ENCODE measurements at places on chromosomes 2 and 18.

GRCh38 chr18:69161383-69162028 lies 239.2 kb upstream of the DOK6 start:
- DNase-seq: peak; percentile 71

DNA sequence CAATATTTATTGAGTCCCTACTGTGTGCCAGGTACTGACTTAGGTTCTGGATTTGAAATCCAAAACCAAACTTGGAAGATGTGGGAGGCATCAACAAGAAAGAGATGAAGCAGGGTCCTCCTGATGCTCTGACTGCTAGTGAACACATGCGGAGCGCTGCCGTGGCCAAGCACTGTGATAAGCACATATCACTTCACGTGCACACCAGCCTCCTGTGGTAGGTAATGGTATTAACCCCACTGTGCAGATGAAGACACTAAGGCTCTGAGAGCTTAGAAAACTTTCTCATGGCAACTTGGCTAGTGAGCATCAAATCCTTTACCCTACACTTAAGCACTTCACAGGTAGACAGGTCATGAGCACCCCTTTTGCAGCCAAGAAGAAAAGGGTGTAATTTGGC lies 216.1 kb downstream of the HAUS1 start:
- DNase-seq: no peak

DNA sequence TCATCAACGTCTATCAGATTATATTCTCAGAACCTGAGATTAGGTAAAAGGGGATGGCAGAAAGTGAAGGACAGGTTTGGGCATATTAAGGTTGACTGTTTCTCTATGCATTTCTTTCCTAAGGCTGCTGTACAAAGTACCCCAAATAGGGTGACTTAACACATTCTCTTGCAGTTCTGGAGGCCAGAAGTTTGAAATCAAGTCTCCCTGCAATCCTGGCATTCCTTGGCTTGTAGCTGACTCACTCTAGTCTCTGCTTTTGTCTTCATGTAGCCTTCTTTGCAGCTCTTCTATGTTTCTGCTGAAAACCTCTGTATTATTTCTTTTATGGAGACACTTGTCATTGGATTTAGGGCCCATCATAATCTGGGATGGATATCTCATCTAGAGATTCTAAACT lies 364.3 kb downstream of the PLCL1 start:
- DNase-seq: no peak

DNA sequence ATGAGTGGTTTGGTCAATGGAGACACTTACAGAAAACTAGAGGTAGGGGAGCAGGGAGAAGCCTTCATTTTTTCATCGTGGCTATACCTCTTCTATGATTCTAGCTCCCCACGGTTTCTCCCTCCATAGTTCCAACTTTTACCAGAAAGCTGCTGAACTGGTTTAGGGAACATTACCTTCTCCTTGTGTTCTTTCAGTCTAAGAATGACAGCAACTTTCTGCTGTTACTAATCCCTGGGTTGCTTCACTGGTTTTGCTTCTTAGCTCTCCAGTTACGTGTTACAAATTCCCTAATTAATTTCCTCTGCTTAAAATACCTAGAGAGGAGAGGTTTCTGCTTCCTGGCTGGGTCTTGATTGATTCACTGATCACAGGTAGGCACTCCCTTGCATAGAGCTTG lies 499.9 kb downstream of the SLC4A3 start:
- DNase-seq: no peak

DNA sequence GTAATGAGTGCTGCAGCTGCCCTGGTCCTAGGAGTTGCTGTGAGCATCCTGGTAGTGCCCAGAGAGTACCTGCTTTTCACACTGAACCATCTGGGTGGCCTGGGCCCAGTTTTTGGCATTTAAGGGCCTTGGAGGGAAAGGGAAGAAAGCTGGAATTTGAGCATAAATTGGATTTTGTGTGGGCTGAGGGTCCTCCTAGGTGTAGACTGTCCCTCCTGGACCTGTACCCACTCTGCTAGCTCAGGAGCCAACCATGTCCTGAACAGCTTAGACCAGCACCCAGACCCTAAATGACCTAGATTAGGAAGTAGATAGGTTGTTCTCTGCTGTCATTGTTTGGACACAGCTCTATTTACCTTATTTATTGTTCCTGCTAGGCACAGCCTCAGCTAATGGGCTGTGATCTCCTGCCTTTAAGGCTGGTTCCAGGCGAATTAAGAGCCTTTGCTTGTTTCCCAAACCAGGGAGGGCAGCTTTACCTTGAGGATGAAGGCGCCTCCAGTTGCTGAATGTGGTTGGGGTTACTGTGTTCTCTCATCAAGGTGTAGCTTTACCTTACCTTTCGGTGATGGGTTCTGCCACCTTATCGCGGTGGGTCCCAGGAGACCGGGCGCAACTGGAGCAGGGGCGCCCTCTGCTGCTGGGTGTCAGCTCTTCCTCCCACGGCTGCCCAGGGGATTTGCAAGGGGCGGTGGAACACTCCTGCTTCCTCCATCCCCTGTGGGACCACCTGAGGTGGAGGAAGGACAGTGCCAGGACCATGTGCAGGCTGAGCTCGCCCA lies 34.4 kb downstream of the ITGA6 start:
- DNase-seq: peak; percentile 50

- DNase-seq: no peak
Measured at GRCh38 chr18:79899609-79900445, 51.6 kb downstream of the SLC66A2 start.

DNA sequence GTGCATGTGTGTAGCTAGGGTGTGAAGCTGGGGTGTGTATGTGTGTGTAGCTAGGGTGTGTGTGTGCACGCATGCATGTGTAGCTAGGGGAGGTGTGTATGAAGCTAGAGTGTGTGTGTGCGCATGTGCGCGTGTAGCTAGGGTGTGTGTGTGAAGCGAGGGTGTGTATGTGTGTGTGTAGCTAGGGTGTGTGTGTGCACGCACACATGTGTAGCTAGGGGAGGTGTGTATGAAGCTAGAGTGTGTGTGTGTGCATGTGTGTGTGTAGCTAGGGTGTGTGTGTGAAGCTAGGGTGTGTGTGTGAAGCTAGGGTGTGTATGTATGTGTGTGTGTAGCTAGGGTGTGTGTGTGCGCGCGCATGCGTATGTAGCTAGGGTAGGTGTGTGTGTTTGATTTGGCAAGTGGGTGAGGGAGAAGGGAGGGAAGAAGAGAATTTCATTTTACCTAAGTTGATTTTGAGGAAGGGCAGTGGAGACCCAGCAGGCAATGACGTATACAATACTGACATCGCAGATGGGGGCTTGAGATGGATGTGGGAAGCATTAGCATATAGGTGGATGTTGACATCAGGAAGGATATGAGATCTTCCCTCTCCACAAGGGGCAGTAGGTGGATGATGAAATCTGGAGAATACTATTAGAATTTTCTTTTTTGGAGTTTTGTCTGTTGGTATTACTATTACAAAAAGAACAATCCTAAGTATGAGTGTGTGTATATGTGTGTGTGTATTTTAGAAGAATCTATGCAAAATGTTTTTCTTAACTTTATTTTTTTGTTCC lies 70.7 kb downstream of the PRELID3A start:
- no peak for DNase-seq

DNA sequence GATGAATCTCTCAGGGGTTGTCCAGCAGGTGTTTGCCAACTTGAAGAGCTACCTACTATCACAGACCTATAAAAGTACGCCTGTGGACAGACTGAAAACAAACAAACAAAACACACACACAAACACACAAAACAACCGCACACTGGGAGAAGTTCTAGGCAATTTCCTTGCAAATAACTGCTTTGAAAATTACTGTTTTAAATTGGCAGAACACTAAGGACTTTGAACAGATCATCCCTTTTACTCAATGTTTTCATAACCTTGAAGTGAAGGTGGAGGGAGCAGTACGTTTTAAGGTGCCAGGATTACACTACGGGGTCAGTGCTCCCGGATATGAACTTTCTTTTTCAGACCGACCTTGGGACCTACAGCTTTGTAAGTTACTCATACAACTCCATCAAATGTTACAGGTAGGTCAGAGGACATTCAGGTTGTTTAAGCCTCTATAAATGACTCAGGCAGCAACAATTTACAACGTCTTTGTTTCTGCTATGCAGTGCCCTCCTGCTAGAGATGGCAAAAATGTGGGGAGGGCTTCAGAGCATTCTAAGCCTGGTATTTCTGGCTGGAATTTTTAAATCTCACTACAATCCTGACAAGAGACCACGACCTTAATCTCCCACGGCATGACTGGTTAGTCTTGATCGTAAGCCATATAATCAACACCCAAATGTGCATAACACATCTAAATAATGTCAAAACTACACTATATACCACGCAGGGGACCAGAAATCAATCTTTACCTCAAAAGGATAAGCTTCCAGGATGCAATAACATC lies 1.4 kb upstream of the SLC20A1 start:
- no peak for DNase-seq

GRCh38 chr2:203880557-203881125 lies 13.1 kb downstream of the CTLA4 start:
- DNase-seq: no peak

DNA sequence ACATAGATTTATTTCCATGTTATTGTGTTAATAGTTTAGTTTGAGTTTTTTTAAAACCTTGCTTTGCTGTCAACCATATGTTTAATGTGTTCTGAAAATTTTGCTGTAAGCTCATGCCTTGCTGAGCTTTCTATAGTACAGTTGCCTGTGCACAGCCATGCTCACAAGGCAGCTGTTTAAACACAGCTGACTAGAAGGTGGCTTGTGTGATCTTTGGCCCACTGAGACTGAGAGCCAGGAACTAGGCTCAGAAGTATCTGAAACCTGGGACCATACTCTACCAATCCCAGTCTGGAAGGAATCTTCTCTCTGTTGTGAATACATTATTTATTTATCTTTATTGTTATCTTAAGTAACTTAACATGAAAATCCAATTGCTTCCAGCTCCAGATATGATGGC lies 350.5 kb downstream of the KIAA1328 start:
- no peak for DNase-seq

DNA sequence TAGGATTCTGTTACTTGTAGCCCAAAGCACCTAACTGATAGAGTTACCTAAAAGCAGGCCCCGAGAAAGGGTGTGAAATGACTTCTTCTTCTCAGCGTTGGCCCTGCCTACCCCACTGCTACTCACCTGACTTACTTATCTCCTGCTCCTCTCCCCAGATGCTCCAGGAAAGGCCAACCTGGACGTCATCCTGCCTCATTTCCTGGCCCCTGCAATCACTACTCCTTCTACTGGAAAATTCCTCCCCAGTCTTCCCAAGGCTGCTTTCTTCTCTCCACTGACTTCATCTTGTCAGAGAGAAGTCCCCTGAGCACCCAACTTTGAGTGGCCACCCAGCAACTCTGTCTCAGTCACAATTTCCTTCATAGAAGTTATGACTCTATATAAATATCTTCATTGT lies 63.4 kb upstream of the KLF7 start:
- no peak for DNase-seq

DNA sequence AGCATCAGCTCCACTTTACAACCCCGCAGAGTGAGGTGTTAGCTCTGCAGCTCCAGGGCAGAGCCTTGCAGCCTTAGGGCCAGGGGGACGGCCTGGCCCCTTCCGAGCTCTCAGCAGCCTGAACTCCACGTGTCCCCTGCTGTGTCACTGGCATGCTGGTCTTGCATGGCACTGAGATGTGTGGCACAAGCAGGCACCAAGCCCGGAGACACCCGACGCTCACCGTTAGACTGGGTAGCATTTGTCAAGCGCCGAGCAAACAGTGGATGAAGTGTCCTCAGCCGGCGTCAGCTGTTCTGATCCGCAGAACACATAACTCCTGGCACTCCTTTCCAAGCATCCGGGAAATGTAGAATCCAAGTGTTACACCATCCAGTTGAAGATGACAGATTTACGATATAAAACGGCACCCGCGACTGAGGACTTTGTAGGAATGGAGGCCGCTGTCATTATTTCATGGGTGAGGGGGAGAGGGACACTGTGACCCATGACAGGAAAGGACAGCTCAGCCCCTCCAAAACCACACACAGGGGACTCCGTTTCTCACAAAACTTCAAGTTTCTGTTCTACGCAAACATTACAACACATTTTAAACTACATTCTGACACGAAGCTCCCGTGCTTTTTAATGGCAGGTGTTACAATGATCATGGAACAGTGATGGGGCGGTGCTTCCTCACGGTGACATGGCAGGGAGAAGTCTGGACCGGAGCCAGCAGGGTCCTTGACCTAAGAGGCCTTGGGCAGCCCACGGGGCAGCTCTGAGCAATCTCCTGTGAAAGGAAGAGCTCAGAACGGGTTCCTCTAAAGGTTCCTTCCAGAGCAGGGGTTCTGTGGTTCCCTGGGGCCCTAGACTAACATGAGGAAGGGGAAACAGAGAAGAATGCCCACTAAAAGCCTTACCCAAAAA lies 89.4 kb downstream of the HDAC4 start:
- peak; percentile 82 for DNase-seq

- DNase-seq: no peak
Measured at GRCh38 chr2:126370201-126370600, 285.8 kb upstream of the GYPC start.

- no peak for DNase-seq
Measured at GRCh38 chr18:49788327-49788898, 24.9 kb downstream of the ACAA2 start.

DNA sequence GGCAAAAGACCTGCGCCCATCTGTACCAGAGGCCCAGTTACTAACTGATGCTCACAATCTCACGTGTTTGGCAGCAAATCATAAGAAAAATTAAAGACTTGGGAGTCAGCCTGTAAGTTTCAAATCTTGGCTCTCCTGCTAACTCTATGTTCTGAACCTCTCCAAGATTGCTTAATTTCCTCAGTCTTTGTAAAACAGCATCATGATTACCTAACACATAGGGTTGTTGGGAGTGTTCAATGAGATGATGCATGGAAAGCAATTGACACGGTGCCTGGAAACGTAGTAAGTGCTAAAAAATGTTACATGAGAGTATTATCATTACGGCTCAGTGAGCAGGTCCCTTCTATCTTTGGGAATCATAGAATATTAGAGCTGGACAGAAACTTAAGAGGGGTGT lies 497.6 kb upstream of the TCF4 start:
- peak; percentile 82 for DNase-seq

DNA sequence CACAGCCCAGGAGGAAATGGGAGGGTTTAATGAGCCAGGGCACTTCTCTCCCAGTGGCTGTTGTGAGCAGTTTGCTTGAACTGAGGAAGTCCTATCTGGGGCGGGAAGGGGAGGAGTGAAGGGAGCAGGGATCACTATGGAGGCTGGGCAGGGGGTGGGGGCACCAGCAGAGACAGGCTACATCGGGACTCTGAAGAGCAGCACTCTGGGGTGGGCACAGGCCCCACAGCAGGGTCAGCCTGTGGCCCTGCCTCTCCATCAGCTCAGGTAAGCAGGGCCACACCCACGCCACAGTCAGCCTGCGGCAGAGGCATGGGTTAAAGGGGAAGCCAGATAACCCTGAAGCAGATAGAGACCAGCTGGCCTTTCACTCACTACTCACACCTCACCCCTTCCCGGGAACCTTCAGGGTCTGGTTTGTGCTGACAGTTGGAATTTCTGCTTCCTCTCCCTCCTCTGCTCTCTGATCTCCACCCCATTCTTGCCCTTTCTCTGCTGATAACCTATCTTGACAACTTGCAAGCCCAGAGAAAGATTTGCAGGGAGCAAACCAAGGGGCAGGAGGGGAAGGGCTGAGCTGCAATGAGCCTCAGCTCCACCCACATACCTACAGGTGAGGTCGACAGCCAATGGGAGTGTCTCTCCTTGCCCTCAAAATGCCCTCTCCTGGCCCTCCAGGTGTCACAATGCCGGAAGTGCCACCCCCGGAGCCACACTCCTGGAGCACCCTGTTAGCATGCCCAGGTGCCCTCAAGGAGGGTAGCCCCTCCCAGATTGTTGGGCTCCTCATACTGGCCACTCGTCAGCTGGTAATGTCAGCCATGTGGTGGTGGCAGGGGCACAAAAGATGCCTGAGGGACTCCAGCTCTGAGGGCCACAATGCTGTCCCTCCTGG lies 3.7 kb downstream of the SIGLEC15 start:
- DNase-seq: no peak
